ELF-1 (cell line): ENCODE measurements at places on chromosomes 2 and 18.
A peak's percentile ranks its signal among the peaks of the same experiment; 100 is the strongest.

DNA sequence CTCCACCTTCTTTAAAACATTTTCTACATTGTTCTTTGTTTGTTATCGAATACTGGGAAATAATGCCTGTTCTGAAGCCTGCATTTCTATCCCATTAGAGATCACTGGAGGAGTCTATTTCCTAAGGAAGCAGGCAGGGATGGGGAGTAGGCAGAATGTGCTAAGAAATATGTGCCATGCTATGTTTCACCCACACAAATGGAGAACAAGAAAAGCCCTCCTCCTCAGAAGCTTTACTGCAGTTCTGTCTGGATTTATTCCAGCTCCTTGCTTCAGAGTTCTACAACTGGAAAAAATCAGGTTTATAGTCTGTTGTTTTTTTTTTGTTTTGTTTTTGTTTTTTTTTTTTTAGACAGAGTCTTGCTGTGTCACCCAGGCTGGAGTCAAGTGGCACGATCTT is 825.1 kb downstream of the SLC4A3 start:
- DNase-seq = no peak

GRCh38 chr18:11500153-11501122 is 109.0 kb upstream of the SLC35G4 start:
- peak; percentile 76 for DNase-seq

GRCh38 chr2:101151859-101152271 is 683 bp upstream of the TBC1D8 start:
- no peak for DNase-seq

GRCh38 chr2:153770359-153770991 is 101.2 kb upstream of the GALNT13 start:
- peak; percentile 7 for DNase-seq

DNA sequence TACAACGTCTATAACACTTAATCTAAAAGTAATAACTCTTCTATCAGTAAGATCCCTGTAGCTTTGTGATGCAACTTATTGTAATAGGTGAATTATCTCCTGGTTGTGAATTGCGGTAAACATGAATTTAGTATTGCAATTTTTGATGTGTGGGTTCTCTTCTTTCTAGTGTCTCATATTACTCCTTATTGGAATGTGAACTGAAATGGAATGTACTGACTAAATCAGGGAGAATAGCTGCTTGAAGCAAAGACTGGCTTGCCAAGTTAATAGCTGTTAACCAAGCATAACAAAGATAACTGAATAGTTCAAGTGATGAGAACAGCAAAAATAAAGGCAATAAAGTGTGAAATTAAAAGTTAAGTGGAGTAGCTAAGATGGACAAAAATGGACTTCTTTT is 60.5 kb upstream of the TFPI start:
- DNase-seq = no peak

DNA sequence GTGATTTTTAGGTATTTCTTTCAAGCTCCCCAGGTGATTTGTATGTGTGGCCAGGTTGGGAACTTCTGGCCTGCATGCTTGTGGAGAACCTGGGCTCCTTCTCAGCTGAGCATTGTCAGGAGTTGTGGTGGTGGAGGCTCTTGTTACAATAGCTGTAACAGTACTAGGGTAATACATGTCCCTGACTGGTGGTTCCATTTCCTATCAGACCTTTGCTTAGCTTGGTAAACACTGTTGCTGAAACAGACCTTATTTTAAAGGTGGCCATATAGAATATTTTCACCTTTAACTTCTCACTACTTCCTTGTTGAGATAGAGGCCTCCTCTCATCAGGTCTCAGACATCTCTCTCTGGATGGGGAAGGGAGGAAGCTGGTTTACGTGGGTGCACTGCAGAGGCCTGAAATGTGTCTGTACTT is 79.2 kb downstream of the SETBP1 start:
- no peak for DNase-seq

DNA sequence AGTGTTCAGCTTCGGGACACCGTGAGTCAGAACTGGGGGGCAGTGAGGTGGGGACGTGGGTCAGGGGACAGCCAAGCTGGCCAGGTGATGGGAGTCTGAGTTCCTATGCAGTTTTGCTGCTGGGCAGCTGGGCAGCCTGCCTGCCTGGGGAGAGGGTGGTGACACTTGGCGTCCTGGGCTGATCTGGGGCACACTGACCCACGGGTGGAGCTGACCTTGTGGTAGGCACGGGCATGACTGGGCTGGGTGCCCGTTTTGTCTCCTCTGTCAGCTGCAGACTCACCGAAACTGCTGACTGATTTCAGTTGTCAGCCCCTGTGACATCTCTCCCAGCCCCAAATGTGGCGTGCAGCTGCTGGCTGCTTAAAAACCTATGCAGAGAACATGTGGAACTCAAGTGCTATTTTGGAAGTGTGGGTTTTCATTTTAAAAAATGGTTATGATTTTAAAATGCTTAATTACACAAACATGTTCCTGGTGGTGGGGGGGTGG is 32.6 kb upstream of the E2F6 start:
- no peak for DNase-seq

DNA sequence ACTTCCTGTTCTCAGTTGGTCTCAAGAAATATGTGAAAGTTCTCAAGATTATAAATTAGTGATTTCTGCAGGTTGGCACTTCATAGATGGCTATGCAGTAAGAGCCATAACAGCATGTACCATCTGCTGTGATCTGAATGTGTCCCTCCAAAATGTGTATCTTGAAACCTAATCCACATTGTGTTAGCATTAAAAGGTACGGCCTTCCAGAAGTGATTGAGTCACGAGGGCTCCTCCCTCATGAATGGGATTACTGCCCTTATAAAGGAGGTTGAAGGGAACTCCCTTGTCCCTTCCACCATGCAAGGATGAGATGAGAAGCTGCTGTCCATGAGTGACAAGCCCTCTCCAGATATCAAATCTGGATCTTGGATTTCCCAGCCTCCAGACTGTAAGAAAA is 45.0 kb downstream of the METTL4 start:
- DNase-seq = no peak

GRCh38 chr2:224098481-224099230 is 59.6 kb upstream of the SERPINE2 start:
- DNase-seq = no peak

- DNase-seq = no peak
Measured at GRCh38 chr2:217184242-217184641, 324.4 kb upstream of the TNP1 start.

DNA sequence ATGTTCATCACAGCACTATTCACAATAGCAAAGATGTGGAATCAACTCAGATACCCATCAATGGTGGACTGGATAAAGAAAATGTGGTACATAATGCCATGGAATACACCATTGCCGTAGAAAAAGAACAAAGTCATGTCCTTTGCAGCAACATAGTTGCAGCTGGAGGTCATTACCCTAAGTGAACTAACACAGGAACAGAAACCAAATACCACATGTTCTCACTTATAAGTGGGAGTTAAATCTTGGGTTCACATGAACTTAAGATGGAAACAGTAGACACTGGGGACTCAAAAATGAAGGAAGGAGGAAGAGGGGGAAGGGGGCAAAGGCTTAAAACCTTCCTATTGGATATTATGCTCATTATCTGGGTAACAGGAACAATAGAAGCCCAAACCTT is 228.1 kb upstream of the RAB6C start:
- no peak for DNase-seq

DNA sequence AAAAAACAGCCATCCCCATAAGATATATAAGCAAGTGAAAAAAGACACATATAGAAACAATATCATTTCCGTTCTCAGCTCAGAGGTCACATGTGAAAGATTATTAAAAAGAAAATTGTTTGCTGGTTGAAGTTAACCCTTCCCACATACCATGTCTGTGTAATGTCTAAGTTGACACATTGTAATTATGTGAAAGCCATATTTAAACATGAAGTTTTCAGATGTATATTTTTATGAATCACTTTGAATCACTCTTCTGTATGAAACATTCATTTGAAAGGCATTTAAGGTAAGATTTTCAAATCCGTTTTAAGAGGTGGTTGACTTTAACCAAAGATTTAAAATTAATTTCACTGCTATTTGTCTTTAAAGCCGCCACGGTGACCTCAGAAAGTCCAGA is 441.9 kb downstream of the RND3 start:
- no peak for DNase-seq

DNA sequence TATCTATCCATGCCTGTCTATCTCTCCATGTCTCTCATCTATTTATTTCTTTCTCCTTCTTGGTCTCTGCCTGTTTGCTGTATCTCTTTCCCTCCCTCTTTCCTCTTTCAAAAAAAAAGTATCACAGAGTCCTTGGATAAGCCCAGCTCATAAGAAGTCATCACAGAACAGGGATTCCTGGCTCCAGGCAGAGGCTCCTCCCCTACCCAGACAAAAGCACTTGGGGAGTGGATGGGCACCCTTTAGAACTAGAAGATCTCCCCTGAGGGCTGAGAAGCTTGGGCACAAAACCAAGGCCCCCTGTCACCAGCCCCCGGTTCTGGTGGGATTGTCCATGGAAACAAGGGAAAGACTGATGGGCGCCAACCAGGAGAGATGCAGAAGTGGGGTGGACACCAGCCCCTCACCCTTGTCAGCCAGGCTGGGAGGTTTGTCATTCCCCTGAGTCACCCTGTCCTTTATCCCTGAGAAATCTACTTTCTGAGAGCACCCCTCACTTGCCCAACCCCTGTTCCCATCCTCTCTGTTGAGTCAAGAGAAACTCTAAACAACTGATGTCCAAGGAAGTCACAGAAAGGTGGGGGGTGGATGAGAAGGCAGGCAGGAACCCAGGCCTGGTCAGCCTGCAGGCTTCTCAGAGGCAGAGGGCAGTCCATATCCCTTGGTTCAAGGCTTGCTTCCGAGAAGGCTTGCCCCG is 127.1 kb downstream of the TNS1 start:
- no peak for DNase-seq

DNA sequence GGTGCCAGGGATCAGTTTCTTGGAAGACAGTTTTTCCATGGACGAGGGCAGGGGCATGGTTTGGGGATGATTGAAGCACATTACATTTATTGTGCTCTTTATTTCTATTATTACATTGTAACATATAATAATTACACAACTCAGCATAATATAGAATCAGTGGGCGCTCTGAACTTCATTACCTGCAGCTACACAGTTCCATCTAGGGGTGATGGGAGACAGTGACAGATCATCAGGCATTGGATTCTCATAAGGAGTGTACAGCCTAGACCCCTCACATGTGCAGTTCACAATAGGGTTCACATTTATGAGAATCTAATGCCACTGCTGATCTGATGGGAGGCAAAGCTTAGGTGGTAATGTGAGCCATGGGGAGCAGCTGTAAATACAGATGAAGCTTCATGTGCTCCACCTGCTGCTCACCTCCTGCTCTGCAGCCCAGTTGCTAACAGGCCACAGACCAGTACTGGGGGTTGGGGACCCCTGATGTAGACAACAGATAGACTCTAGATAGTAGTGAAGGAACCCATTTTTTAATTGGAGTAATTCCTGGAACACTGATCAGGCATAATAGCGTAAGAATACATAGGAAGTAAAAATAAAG is 41.5 kb upstream of the MC4R start:
- DNase-seq = peak; percentile 15

- DNase-seq = no peak
Measured at GRCh38 chr2:199946836-199947235, 8.5 kb downstream of the TYW5 start.

DNA sequence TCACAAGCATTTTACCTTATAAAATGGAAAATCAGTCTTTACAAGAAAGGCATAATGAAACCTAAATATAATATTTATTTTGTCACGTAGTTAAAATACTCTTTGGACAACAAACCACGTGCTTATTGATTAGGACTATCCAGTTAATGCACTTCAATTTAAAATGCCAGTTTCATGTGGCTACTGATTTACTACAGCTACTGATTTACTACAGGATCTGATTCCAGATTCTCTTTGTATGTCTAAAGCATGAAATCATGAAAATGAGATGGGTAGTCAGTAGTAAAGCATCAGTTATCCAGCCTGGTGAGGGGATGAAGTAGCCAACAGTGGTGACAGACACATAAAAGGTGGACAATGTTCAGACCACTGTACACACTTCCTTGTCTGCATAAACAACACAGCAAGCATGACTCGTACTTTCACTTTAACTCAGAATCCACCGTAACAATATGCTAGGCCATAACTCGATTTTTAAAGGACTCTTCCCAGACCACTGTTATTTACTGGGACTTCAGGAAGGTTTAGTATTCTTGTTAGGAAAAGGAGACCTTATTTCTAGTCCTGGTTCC is 24.9 kb downstream of the ACAA2 start:
- no peak for DNase-seq

DNA sequence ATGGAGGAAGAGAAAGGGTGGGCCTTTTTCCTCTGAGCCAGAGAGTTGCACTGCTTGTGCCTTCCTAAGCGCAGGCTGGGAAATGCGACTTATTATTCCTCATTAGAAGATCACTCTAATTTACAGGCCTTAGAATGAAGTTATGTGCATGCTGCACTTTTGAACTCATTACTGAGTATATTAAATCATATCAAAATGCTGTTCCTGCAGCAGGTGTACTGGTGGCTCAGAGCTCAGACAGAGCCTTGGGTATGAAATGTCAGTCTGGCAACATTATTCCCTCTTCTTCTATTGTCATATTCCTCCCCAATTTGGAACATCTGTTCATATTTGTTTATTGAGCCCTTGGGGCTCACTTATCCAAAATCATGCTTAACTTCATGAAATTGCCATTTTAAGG is 85.5 kb downstream of the ADCYAP1 start:
- DNase-seq = no peak

DNA sequence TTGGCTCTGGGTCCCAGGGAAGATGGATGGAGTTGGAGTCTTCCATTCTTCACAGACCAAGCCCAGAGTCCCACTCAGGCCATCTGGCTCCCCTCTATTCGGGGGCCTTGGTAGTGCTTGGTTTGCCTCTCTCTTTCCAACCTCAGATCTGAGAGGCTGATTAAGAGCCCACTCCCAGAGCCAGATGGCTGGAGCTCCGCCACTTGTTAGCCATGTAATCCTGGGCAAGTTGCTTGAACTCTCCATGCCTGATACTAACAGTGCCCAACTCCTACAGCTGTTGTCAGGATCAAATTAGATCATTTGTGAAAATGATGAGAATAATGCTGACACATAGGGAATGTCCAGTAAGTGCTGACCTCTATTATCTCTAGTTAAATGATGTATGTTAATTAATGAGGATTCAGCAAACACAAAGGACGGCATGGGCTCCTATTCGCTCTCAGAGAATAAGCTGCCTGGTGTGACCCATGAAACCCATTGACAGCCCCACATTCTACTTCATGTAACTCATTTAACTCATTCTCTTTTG is 46.6 kb upstream of the SLC14A1 start:
- no peak for DNase-seq

DNA sequence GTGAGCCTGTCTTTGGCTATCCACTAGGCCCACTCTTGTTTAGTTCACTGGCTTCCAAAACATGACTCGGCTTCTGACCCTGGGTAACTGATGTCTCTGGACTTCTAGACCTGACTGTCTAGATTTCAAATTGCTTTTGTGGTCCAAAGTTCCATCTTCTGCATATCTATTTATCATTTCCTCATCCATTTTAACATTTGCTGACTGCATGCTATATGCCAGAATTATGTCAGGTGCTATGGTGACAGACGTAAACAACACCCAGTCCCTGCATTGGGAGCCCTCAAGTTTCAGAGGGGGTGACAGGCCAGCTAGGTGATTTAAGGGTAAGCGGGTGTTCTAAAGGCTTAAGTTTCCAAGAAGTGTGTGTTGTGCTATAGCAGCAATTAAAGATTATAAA is 140.9 kb downstream of the PIEZO2 start:
- DNase-seq = no peak

- no peak for DNase-seq
Measured at GRCh38 chr18:37565977-37566478, 430 bp upstream of the CELF4 start.

- DNase-seq = no peak
Measured at GRCh38 chr18:35121531-35121930, 80.3 kb downstream of the MAPRE2 start.

- peak; percentile 80 for DNase-seq
Measured at GRCh38 chr2:235577404-235578330, 83.8 kb downstream of the AGAP1 start.
